NCI-H1694 (cell line): ENCODE measurements at places on chromosomes 5 and 9.

GRCh38 chr5:169627551-169627950, 9.5 kb upstream of the DOCK2 start:
- DNase-seq = no peak

DNA sequence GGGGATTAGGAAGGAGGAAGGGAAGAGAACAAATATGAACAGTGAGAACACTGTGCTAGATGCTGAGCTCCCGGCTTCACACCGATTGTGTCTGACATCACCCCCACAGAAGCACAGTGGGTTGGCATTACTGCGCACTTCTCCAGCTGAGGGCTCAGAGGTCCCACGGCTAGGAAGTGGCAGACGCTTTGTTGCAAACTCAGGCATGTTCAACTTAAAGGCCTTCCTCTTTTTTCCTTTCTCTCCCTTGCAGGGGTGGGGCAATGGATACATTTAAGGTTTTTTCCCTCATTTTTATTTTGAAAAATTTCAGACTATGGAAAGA, 15.5 kb upstream of the SHB start:
- no peak for DNase-seq

DNA sequence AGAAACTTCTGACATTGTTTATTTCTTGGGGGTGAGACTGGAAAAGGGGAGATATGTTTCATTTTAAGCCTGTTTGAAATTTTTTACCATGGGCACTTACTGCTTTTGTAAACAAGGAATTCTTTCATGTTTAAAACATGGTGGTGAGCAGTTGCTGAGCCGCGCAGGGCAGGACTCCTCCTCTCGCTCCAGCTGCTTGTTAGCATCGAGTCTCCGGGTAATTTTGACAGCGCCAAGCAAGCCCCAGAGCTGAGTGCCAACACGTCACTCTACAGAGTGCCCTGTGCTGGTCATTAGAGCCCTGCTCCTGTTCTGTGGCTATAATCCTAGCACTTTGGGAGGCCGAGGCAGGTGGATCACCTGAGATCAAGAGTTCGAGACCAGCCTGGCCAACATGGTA, 116.5 kb upstream of the MSX2 start:
- no peak for DNase-seq

DNA sequence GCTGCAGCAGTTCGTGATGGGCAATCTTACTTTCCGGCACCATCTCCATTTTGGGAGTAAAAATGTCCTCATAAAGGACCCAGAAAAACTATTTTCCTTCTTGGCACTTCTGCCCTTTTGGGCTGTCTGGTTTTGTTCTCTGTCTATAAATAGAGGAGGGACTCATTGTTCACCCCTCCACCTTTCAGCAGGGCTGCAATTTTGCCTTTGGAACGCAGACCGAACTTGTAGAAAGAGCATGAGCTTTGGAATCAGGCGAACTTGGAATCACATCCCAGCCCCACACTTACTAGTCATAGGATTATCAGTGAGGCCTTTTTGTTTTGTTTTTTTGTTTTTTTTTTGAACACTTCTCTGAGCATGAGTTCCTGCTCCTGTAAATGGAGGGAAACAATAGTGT, 178.1 kb upstream of the IL12B start:
- no peak for DNase-seq

DNA sequence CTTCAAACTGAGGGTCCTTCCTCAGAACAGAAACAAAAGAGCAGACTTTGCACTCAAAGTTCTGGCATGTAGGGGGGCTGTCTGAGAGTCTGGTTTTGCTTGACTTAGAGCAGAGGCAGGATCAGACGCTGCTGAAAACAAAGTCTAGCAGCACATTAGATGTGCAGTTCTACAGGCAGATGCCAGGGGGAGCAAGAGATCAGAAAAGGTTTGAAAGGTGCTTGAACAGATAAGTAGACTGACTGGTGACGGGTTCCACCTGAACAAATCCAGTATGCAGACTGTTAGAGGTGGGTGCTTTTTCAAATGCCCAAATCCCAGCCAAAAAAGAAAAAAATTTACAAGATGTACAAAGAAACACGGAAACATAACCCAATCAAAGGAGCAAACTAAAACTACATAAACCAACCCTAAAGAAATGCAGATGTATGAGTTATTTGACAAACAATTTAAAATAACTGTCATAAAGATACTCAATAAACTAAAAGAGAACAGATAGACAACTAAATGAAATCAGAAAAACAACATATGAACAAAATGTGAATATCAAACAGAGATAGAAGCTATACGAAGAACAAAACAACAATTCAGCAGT, 194.7 kb upstream of the FREM1 start:
- DNase-seq = no peak

GRCh38 chr5:152306386-152306785, 98.7 kb downstream of the NMUR2 start:
- no peak for DNase-seq

- no peak for DNase-seq
Observed at GRCh38 chr9:12604164-12604821, 88.9 kb upstream of the TYRP1 start.

GRCh38 chr5:15248731-15249130, 251.2 kb upstream of the FBXL7 start:
- DNase-seq = no peak

DNA sequence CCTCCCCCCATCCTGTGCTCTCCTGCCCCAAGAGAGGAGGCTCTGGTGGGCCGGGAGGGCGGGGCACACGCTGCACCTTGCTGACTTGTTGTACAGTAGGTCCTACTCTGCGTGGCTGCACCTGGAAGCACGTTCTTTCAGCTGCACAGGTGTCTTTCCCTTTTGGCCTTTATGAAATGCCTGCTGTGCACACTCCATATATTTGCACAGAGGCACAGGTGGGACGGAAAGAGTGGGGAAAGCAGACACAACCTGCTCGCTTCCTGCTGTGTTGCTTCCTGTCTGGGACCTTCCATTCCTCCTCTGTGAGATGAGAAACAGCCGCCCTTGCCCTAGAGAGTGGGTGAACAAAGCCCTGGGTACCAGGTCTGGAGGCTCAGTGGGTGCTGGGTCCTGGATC, 4.8 kb downstream of the USP20 start:
- no peak for DNase-seq

GRCh38 chr5:145991044-145991575, 54.7 kb downstream of the SH3RF2 start:
- DNase-seq = no peak

- DNase-seq = no peak
Observed at GRCh38 chr9:116391306-116391900, 237.8 kb downstream of the PAPPA start.

GRCh38 chr5:24644761-24645160, at the start of gene CDH10:
Gene CDH10, minus strand, starts transcription at chr5:24644978. Its CDS starts 51,488 bp downstream, at chr5:24593490.
- DNase-seq = no peak

GRCh38 chr5:72842816-72843215, 26.4 kb downstream of the TNPO1 start:
- no peak for DNase-seq

DNA sequence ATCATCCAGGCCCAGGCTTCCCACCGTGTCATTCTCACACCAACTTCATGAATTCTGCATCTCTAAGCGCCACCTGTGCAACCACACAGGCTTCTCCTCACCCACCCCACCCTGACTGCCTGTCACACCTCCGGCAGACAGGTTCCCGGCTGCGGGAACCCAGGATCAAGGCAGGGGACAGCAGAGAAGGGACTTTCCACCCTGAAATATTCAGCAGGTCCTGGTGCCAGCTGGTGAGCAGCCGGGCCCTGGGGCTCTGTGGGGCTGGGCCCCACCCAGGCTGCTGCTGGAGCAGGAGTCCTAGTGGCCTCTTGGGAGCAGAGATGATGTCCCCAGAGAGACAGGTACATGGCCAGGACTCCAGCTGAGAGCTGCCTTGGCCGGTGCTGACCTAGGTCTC, 12.7 kb downstream of the ANXA6 start:
- no peak for DNase-seq

- no peak for DNase-seq
Observed at GRCh38 chr5:92023555-92023954, 640.4 kb upstream of the ARRDC3 start.

DNA sequence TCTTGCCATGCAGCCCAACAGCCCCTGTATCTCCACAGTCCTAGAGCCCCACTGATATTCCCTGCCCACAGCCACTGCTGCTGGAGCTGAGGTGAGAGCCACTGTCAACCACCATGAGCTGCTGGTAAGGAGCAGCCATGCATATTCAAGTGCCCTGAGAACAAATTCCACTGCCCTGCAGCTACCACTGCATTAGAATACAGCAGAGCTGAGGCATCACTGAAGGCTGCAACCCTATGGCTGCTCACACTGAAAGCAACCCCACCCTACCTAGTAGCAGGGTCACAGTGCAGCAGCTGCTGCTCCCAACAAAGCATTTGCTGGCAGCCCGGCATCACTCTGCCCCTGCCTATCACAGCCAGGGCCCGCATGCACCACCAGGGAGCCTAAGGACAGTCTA, 68.6 kb downstream of the SKIC3 start:
- no peak for DNase-seq

- DNase-seq = no peak
Observed at GRCh38 chr9:114427644-114428043, 39.9 kb upstream of the AKNA start.

DNA sequence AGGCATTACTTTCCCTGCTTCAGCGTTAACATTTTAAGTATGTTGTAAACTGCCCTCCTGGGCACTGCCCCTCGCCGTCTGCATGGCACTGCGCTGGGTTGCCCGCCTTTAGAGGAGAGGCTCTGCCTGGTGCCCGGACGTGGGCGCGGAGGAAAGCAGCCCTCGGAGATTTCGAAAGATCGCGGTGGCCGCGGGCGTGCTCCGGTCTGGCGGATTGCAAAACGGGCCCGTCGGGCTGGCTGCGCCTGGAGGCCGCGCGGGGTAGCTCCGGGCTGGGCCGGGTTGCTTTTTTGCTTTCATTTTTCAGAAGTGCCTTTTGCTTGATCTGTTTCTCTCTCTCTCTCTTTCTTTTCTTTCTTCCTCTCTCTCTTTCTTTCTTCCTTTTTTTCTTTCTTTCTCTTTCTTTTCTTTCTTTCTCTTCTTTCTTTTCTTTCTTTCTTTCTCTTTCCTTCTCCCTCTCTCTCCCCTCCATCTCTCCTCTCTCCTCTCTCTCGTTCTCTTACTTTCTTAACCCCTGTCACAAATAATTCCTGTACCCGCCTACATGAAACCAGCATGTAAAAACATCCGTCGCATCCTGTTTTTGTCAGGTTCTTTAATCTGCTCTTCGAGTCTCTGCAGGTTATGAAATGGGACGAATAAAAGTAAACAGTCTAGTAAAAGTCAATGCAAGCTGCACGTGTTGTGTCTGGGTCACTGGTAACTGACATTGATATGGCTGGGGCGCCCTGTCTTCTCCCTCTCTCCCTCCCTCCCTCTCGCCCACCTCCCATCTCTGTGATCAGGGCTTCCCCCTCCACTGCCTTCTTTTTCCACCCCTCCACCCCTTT, 1.7 kb downstream of the FST start:
- no peak for DNase-seq

DNA sequence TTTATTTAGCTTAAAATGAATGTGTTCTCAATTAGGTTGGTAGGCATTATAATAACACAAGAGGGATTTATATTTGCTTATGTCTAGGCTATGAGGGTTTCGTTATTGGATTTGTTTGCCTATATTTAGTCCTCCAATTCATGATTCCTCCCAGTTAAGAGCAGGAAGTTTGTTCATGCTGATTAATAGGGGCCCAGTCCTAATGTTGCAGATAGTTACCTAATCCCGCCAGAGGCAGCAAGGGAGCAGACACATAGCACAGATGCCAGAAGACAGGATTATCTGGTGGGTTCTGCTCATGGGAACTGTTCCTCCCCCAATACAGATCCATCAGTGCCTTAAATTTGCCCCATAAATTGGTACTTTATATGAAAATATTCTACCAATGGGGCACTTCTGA, 100.8 kb upstream of the TLE4 start:
- no peak for DNase-seq

DNA sequence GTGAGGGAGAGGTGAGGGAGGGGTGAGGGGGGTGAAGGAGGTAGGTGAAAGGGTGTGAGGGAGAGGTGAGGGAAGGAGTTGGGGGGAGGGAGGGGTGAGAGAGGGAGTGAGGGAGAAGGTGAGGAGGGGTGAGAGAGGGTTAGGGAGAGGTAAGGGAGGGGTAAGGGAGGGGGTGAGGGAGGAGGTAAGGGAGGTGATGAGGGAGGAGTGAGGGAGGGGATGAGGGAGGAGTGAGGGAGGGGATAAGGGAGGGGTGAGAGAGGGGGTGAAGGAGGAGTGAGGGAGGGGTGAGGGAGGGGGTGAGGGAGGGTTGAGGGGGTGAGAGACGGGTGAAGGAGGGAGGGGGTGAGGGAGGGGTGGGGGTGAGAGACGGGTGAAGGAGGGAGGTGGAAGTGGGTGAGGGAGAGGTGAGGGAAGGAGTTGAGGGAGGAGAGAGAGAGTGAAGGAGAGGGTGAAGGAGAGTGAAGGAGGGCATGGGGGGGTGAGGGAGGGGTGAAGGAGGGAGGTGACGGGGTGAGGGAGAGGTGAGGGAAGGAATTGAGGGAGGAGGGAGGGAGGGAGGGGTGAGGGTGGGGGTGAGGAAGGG, 18.5 kb downstream of the NINJ1 start:
- no peak for DNase-seq

DNA sequence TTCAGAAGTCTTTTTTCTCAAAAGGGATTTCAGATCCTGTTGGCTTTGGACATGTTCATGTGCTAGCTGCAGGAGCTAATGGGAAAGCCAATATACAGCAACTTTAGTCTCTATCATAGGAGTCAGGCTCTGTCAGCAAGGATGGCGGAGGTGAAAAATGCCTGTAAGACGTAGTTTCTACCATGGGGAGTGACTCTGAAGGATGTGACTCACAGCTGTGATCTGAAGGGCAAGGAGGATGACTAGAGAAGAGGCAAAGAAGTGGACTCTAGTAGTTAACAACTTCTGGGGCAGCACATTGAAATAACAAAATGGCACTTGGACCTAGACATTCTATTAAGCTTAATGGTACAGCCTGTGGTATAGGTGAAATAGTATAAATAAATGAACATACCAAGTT, 3.1 kb upstream of the NDUFS4 start:
- no peak for DNase-seq

- no peak for DNase-seq
Observed at GRCh38 chr5:179287071-179287470, 58.2 kb downstream of the ADAMTS2 start.

GRCh38 chr9:134381671-134382516, 55.6 kb downstream of the RXRA start:
- no peak for DNase-seq

DNA sequence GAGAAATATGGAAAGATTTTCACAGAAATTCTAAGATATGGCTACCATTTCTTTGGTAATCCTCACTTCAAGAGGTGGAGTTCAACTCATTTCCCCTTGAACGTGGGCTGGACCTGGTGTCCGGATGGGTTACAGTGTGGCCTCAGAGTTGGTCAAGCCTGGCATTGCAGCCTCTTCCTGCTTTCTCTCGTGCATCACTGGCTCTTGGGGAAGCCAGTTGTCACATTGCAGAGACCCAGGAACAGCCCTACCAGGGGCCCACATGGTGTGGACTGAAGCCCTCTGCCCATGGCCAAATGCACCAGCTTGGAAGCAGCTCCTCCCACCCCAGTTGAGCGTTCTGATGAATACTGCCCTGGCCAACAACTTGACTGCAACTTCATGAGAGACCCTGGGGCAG, 47.7 kb upstream of the FCN1 start:
- no peak for DNase-seq
